ENCODE measurements at places on chromosomes 7 and 10.

- no peak for DNase-seq
These were observed 19.1 kb upstream of the MTPAP start for GRCh38 chr10:30368065-30368718.

- no peak for DNase-seq
These were observed 5.1 kb downstream of the PRLHR start for GRCh38 chr10:118590334-118590733.

DNA sequence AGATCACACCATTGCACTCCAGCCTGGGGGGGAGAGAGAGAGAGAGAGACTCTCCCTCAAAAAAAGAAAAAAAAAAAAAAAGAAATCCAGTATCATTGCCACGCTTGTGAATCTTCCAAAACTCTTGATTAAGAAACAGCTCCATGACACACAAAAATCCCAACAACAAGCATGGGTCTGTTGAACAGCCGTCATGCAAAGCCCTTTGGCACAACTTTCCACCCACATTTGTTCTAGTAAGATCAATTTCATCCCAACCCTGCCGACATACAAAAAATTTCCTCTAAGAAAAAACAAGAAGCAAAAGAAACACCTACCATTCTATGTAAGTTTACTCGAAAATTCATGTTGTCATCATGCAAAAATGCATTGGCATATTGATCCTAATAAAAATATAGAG, 62.8 kb downstream of the ARMH3 start:
- DNase-seq, result no peak

DNA sequence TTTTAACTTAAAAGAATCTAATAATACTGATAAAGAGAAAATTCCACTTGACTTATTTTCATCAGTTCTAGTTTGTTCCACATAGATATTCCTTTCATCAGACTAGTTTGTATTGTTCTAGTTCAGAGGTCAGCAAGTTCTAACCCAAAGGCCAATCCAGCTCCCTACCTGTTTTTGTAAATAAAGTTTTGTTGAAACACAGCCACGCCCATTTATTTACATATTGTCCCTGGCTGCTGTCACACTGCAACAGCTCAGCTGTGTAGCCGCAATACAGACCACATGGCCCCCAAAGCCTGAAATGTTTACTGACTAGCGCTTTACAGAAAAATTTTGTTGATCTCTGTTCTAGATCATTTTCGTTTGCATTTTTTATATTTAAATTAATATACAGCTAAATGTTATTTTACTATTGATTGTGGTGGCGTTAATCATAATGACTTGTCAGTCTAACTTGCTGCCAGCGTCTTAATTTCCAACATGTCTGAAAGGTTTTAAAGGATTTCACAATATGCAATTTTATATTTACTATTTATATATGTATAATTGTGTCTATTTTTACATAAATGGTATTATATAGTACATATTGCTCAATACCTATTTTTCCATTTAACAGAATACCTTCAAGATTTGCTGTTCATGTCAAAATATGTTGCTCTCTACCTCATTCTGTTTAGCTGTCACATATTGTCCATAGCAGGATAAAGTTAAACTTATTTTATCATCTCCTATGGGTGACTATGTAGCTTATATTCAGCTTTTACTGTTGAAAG, 159.3 kb downstream of the DYNC1I1 start:
- no peak for DNase-seq

DNA sequence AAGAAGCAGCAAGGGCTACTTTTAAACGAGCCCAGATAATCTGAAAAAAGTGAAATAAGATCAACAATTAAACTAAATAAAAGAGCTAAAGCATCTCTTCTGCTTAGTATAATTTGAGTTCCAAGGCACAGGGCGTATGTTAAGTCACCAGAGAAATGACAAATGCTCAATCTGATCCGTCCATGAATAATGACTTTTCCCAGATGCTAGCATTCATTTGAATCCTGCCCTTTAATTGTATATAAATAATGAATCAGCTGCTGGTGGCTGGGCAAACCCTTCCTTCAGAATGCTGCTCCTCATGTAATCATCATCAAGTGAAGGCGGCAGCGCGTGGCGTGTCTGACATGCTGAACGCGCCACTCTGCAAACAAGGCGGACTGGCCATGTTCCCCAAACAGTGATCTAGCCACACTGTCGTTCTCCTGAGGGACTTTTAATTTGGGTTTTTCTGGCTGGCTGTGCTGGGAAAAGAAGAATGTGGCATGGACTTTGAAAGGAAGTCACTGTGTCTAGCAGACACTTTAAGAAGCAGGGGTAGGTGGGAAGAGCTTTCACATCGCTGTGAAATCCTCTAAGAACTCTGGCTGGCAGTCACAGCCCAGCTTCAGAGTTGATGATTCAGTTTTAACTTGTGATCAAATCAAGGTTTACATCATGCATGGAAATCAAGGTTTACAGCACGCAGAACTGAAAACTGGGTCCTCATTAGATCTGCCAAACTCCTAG, 70.7 kb downstream of the BEND7 start:
- no peak for DNase-seq

GRCh38 chr7:16055263-16055976, 365.9 kb downstream of the CRPPA start:
- no peak for DNase-seq

All from activated CD4-positive, alpha-beta T cell treated with anti-CD3 and anti-CD28 coated beads, Interleukin-2, amount 10 ng/mL, durations not matched to agents 7 days and 5 days (primary cell).